ENCODE measurements at places on chromosomes 12 and 14.
A peak's percentile ranks its signal among the peaks of the same experiment; 100 is the strongest.

DNA sequence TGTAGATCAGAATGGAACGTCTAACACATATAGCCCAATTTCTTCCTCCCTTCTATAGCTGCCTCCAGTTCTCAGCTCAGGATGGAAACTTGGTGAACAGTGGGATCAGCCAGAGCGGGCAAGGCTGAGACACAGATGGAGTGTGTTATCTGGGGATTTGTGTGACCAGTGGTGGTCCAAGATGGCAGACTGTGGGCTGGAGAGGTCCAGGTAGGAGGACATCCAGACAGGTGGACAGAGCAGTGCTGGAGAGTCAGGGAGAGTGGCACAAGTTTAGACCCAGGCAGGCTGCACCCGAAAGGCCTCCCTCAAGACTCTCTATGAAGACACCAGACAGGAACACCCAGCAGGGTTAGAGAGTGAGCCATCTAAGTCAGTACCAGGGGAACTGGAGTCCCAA, 116.1 kb upstream of the CPSF6 start:
- DNase-seq: no peak

GRCh38 chr12:93376436-93377251, 1.1 kb upstream of the NUDT4 start:
- DNase-seq: no peak

DNA sequence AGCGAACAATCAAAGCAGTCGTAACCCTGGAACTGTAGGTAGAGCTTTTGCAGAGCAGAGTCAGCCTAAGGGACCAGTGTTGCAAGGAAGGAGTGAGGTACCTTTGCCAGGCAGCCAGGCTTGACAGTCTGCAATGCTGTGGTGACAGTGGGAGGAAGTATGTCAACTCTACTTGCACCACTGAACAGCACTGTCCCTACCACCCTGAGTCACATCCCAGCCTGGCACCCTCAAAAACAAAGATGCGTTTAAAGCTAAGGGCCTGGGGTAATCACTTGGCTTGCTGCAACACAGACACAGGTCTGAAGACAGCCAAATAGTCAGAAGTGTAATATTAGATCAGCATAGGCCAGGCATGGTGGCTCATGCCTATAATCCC, 141.9 kb downstream of the DPF3 start:
- no peak for DNase-seq

DNA sequence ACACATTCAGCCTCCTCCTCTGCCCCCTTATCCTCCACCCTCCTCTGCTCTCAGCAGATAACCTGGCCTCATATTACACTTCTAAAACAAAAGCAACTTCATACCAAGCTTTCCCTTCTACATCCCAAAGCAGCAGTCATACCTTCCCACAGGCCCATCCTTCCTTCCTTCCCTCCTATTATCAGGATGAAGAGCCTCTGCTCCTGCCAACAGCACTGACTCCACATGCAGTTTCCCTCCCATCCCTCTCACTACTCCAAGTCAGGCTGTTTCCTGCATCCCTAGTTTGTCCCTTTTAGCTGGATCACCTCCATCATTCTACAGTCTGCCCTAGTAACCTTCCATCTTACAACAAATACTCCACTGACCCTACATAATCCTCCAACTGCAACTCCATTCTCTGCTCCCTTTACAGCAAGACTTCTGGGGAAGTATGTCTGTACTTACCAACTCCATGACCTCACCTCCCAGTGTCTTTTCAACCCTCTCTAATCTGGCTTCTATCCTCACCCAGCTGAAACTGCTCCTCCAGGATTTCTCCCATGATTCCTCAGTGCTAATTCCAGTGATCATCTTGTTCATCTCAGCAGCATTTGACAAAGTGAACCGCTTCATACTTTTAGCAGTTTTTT, 4.9 kb upstream of the YEATS4 start:
- no peak for DNase-seq

DNA sequence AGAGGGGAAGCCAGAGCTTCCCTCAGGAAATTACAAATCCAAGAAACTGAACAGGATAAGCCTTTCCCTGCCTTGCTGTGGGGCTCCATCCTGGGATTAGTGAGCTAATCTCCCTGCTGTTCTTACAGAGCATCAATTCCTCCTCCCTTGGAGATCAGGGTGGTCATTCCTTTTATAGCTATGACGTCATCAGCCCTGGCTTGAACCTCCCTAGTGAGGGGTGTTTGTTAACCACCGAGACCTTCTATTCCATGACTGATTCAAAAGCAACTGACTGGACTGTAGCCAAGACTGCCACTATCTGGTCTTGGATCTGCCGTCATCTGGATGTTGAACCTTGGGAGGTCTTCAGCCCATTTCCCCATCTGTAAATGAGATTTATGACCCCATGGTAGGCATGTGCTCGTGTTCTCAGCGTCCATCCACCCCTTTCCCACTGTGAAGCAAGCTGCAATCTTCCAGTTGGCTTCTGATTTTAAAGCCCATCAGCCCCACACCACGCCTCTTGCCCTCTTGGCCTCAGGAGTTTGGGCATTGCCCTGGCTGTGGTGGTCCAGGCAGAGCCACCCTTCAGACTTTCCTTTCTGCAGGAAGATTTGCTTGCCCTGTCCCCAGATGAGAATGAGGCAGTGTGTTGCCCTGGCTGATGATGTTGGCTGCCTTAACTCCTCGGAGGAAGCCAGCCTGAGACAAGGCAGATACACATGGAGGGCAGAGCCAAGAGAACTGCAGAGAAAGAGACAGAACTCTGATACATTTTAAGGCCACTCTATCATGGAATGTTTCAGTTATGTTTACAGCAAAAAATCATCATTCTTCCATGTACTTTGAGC, 59.6 kb upstream of the ACTN1 start:
- no peak for DNase-seq

- DNase-seq: no peak
These were observed 410.9 kb downstream of the EGLN3 start for GRCh38 chr14:33539918-33540357.

GRCh38 chr14:79304279-79304678, 907.0 kb downstream of the DIO2 start:
- DNase-seq: no peak

GRCh38 chr14:84804468-84804867, 725.5 kb upstream of the FLRT2 start:
- no peak for DNase-seq

GRCh38 chr14:83867566-83868225, 1662.2 kb upstream of the FLRT2 start:
- no peak for DNase-seq

- peak; percentile 36 for DNase-seq
These were observed 117.3 kb upstream of the OVCH1 start for GRCh38 chr12:29614694-29615325.

- no peak for DNase-seq
These were observed 9.1 kb downstream of the ULK1 start for GRCh38 chr12:131903270-131904255.

DNA sequence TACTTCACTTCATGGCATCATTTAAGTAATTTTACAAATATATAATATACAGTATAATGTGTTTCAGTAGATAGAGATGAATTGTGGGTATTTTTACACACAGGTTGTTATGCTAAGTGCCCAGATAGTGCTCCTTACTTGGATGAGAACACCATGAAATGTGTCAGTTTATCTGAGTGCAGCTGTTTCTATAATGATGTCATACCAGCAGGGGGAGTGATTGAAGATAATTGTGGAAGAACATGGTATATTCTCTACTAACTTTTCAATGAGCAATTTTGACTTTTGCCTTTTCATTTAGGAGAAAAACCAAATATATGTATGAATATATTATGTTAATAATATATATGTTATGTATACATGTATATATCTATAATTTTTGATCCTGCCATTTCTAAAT, 221.6 kb downstream of the LRRK2 start:
- DNase-seq: no peak

GRCh38 chr12:78470354-78471195, 394.0 kb upstream of the SYT1 start:
- peak; percentile 16 for DNase-seq

DNA sequence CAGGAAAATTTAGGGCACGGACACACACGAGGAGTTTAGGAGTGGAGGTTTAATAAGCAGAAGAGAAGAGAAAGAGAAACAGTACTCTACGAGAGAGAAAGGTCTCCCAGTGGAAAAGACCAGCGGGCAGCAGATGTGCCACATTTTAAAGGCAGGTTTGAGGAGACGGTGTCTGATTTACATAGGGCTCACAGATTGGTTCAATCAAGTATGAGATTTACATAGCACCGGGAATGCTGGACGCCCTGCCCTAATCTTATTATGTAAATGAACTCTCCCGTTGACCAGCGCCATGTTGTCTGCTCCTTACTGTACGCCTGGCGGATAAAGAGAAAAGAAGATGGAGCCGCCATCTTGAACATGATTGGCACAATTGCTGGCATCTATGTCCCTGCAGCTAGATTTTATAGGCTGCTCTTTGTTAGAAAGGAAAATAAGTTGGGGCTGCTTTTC, 17.9 kb downstream of the NFKBIA start:
- DNase-seq: no peak

DNA sequence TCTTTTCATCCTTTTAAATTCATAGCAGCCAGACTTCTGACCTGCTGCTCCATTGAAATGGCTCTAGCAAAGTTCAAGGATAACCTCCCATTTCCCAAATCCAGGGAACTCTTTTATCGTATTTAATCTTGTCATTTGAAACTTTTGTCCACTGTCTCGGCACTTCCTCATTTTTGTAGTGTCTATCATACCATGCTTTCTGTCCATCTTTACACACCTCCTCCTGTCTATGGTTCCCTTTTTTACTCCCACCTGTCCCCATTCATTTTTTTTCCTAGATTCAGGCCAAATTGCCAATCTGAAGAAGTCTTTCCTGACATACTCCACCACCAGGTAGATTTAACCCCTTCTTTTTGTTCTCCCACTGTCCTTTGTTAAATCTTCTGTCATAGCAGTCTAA, 31.0 kb downstream of the NFYB start:
- no peak for DNase-seq

DNA sequence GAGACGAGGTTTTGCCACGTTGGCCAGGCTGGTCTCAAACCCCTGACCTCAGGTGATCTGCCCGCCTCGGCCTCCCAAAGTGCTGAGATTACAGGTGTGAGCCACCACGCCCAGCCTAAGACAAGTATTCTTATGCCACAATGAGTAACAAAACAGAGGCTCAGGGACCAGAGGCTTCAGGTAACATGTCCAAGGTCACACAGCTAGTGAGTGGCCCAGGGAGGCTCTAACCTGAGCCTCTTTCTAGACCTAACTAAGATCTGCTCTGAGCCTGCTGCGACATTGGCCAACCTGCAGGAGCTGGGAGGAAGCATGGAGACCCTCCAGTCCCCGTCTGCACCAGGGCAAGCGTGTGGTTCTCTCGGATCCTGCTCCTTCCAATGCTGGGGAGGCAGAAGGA, 77.9 kb downstream of the FOXN3 start:
- DNase-seq: no peak

DNA sequence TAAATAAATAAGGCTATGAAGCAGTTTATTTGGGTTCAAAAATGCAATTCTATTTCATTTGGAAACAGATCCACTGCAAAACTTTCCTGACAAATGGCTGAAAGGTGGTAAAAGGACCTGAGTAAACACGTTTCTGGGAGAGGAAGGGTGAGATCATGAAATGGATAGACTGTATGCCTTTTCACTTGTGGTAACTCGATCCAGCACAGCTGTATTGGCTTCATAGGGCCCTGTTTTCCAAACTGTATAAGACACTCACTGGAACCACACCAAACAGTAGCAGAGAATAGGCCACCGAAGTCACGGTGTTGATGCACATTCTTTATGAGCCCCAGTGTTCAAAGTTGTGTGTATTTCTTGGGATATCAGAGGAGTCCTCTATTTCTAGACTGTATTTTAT, 325.2 kb upstream of the DIO2 start:
- no peak for DNase-seq

- DNase-seq: no peak
These were observed 84.1 kb downstream of the FGD4 start for GRCh38 chr12:32483499-32483898.

DNA sequence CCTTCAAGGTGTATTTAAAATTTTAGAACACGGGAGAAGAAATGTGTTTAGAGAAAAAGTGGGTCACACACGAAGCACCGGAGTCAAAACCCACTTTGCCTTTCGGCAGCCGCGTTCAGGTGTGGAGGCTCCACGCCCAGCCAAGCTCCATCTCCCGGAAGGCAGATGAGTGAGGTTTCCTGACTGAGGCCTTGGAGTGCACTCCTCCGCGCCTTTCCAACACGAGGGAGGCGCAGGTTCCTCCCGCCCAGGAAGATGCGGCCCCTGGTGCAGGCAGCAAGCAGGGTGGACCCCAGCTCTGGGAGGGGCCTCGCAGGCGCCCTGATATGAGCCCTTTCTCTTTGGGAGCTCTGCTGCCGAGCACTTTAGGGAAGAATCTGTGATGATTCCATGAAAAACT, 22.5 kb downstream of the MTA1 start:
- DNase-seq: no peak

- no peak for DNase-seq
These were observed 23.1 kb upstream of the C14orf180 start for GRCh38 chr14:104556256-104557021.

GRCh38 chr12:93994721-93995120, 153.7 kb upstream of the PLXNC1 start:
- DNase-seq: no peak

- DNase-seq: no peak
These were observed 8.5 kb upstream of the BICD1 start for GRCh38 chr12:32098112-32098511.

- no peak for DNase-seq
These were observed 717 bp downstream of the PPHLN1 start for GRCh38 chr12:42326541-42327226.

DNA sequence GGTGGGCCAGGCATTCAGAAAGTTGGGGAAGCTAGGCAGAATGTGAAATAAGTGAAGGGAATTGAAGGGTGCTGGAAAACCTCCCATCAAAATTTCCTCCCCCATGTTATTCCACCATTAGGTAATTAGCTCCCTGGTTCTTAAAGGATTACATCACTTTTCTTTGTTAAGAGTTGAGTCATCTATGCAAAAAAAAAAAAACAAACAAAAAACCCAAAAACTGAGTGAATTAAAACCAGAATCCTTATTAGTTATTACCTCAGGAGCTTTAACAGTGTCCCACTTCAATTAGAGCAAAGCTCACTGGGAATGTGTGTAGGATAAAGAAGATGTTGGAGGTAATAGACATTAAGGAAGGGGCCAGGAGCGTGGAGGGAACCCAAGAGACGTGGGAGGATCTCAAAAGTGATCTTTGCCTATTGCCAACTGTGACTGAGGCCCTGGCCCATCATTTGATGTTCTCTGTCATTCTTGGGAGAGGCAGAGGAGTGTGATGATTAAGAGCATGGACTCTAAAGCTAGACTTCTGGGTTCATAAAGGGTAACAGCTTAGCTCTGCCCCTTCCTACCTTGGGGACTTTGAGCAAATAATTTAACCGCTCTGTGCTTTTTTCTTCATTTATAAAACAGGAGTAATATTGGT, 364.7 kb downstream of the APAF1 start:
- DNase-seq: no peak

DNA sequence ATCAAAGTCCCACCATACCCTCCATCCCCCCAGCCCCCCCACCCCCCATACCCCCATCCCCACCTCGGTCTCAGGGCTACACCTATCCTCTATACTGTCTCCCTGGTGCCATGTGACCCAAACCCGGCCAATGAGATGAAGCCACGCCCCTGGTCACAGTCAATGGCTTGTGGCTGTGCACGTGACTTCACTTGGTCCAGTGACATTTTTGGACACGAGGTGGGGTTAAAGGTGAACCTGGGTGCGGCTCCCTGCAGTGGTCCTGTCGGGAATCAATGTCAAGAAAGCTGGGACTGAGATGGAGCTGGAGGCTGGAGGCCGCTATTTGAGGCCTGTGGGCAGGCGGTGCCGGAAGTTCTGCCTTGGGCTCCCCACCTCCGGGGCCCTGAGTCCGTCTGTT, 100.7 kb upstream of the MAP1LC3B2 start:
- no peak for DNase-seq

- no peak for DNase-seq
These were observed 25.4 kb downstream of the CLSTN3 start for GRCh38 chr12:7155471-7156034.

GRCh38 chr12:25186788-25187402, 8.1 kb downstream of the DNAI7 start:
- no peak for DNase-seq
